ENCODE measurements at places on chromosomes 11 and 22.

DNA sequence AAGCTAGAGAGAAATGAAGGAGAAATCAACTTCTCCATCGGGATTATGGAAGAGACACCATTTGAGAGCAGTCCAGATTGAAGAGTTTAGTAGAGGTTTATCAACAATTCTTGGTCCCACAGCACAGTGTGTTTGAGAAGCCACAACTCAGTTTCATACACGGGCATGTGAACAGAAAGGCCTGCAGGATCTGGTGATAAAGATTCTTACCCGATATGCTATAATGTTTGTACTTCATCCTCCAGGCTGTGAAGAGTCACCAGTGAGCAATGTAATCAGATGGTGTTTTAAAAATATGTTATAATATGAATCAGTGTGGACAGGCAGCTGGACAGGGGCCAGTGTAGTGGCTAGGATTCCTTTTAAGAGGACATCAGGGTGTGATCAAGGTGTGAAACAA, 29.7 kb upstream of the VWA5A start:
- no peak for DNase-seq

DNA sequence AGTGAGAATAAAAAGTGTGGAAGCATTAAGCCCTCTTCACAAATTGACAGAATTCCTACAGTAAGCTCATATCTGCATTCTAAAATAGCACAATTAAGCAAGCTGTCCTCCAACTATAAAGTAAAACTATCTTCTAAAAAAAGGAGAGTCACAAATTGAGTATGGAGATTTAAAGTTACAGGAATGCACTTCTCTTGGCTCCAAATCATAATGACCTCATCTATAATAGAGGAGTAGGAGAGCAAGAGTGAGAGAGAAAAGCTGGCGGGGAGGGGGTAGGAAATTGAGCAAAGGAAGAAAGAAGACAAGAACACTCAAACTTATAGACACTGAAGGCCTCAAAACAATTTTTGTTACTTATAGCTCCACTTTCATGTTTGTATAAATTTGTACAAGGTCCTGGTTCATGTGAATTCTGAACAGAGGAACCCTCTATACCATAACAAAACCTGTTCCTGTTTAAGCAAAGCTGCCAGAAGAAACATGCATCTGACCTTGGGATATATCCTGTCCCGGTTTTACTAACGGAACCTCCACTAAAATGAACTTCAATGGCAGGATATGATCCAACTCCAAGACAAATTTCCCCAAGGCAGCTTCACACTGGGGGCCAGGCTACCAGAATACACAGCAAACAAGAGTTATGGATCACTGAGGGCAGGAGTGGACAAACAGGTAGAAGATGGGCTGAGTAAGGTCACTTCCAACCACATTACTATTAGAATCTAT, 37.2 kb downstream of the SLC35F2 start:
- DNase-seq = peak; percentile 11

GRCh38 chr11:99865951-99866350, 821.1 kb upstream of the ARHGAP42 start:
- DNase-seq = no peak

GRCh38 chr22:40757071-40757470, 62.1 kb downstream of the SLC25A17 start:
- no peak for DNase-seq

DNA sequence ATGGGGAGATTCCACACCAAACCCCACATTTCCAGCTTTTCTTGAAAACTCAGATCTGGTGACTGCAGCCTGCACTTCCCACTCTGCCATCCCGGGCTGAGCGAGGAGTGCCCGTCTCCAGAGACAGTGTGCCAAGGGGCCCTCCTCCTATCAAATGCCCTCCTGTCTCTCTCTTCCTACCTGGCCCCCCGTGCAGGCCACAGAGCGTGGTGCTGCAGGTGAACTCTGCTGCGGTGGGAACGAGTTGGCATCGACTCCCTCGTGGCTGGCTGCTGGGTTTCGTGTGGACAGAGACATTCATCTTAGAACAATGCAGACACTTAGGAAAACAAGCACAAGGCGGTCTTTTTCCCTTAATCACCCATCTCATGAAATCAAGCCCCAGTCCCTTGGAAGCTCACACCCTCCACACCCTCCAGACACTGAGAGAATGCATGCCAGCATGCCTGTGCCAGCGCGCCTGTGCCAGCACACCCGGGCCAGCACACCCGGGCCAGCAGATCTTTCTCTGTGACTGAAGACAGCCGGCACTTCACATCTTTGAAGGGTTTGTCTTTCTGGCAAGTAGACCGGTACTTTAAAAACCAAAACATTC, 65.0 kb downstream of the PARVB start:
- no peak for DNase-seq

GRCh38 chr11:123111465-123111864, 49.5 kb upstream of the HSPA8 start:
- DNase-seq = no peak

GRCh38 chr11:70200212-70200844, 2.8 kb upstream of the FADD start:
- DNase-seq = no peak

- no peak for DNase-seq
Observed at GRCh38 chr22:37057226-37057625, 5.7 kb downstream of the KCTD17 start.

DNA sequence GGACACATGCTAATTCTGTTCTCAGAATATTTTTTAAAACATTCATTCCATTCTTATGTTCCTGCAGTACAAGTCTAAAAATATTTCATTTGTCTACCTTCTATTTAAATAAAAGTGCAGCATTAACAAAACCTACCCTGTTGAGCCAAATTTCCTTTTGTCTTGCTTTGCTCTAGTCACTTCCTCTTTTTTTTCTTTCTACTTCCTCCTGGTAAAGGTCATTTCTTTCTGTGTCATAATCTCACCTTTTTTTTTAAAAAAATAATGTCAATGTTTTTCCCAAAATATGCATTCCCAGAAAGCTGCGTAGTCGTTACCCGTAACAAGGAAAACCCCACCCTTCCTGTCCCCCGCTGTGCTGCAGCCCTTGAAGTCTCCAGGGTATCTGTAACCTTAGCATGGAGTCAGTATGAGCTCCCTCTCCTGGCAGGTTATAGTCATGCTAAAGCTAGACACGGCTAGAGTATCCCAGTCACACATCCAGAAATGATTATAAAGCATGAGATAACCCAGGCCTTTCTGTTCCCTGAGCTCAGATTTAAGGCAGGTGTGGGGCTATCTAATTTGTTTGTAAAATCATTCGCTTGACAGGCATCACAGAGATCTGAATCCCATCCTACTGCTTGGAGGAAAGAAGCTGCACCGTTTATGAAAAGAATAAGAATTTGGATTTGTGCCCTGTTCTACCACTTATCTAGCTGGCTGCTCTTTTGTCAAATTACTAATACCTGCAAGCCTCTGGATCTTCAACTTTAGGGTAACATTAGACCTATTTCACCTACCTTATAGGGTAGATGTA, 51.1 kb upstream of the EED start:
- DNase-seq = peak; percentile 62

GRCh38 chr11:9716275-9717039, 52.6 kb downstream of the SWAP70 start:
- DNase-seq = no peak

GRCh38 chr22:33741025-33741424, 179.3 kb downstream of the LARGE1 start:
- no peak for DNase-seq

DNA sequence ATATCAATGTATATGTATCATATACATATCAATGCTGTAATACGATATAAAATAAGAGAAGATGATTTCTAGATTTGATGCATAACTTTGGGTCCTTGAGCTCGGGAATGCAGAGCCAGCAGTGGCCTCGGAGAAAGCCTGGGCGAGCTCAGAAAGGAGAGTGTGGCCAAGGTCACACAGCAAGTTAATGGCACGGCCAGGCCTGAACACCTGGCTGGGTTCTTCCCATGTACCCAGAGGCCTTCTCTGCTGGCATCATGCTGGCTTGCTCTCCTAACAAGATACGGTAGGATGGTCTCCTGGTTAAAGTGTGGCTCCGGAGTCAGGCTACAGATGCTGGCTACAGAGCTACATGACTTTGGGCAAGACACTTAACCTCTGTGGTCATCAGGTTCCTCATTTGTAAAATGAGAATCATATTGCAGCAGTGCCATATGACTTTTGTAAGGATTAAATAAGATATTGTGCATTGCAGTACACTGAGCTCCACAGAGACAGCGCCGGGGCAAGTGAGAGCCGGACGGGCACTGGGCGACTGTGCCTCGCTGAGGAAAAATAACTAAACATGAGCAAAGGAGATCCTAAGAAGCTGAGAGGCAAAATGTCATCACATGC, 29.9 kb downstream of the TPST2 start:
- DNase-seq = no peak

DNA sequence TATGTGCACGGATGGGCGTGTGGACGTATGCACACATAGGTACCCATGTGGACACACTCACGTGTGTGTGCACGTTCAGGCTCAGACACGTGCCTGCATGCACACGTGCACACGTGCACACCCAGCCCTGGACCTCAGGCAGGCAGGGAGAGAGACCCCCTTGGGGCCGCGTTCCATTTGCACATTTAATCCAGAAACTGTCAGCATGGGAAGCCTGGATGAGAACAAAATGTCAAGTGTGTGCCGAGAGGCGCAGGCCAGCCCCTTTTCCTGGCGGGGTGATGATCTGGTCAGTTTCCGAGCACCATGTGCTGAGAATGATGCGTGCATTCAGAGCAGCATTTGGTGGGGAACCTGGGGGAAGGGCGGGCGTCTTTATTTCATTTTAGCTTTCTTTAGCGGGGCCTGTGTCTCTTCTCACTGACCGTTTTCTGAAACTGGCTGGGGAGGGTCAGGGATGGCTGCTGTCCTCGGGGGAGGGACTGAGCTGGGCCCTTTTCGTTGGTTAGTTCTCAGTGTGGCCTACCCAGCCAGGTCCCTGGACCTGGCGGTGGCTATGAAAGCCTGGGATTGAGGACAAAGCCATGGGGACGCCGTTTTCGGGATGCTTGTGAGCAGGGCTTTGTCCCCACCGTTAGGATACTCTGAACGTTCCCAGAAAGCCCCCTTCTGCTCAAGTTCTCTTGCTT, 96.3 kb downstream of the KCNQ1 start:
- no peak for DNase-seq

GRCh38 chr11:79287952-79288351, 152.9 kb downstream of the TENM4 start:
- DNase-seq = no peak

- no peak for DNase-seq
Observed at GRCh38 chr11:128717516-128717915, 23.6 kb downstream of the FLI1 start.

GRCh38 chr11:102794382-102794781, 3.6 kb downstream of the MMP1 start:
- peak; percentile 51 for DNase-seq

Data from endothelial cell (in vitro differentiated cells).